ENCODE measurements at places on chromosomes 2 and 18. TPM values are rescaled to one million over a fixed set of nuclear protein-coding genes. Genes with fewer than 3 reads are reported as not detected.

DNA sequence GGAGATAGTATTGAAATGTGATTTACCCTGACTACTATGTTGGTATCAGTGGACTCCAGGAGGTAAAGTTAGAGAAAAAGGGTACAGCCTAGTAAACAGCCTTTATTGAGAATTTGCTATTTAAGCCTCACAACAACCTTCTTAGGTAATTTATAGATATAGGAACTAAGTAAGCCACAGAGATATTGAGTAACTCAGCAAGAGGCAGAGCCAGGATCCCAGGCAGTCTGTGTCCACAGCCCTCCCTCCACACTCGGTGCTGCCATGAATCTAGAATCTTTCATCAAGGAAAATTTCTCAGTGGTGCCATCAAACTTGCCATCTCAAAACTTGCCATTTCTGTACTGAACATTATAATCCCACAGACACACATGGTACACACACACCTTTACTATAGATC is 170.9 kb downstream of the CAPN13 start:
- no peak for DNase-seq

- DNase-seq = no peak
Measured at GRCh38 chr2:190481339-190481738, 53.2 kb downstream of the NEMP2 start.

DNA sequence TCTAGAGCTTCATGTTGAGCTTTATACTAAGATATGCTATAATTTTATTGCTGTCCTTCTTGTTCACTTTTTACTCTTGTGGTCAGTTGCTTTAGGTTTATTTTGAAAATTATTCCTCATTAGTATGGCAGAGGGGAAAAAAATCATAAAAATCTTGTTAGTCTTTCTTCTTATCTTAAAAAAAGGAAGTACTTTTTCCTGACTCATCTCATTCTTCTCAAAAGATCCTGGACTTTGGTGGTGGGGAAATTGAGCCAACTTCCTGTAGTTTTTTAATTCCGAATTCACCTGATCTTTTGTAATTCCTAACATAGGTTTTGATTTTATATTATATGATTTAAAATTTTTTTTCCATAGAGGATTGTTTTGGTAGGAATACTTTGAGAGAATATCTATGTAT is 3.8 kb downstream of the SLC4A1AP start:
- DNase-seq = no peak

DNA sequence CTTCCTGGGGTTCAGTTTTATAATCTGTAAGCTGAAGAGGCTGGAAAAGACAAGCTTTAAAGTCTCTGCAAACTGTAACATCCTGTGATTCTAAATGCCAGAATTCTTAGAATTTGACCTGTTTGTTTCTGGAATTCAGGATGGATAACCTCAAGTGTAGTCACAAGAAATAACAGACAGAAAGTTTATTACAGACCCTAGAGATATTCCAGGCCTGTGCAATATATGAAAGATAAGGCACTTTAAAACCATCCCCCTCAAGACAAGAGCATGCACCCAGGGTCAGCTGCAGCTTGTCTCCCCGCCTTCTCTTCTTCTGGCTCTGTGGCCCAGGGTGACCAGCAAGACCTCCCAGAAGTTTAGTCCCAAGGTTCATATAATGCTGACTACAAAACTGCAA is 298.7 kb upstream of the ACVR2A start:
- DNase-seq = no peak

The NIF3L1 gene
- total RNA-seq = 43.2 TPM

The STAT4 gene
- total RNA-seq = 7.5 TPM

The SETBP1 gene
- total RNA-seq = 8.5 TPM

The FOXI3 gene
- total RNA-seq = 0.05 TPM

The TMSB10 gene
- total RNA-seq = 4,492 TPM

The SERPINB12 gene
- 2.6 TPM for total RNA-seq

Data from thymus (tissue), 14 donors.